ENCODE measurements at places on chromosomes 13 and 19.
A peak's percentile ranks its signal among the peaks of the same experiment; 100 is the strongest.

DNA sequence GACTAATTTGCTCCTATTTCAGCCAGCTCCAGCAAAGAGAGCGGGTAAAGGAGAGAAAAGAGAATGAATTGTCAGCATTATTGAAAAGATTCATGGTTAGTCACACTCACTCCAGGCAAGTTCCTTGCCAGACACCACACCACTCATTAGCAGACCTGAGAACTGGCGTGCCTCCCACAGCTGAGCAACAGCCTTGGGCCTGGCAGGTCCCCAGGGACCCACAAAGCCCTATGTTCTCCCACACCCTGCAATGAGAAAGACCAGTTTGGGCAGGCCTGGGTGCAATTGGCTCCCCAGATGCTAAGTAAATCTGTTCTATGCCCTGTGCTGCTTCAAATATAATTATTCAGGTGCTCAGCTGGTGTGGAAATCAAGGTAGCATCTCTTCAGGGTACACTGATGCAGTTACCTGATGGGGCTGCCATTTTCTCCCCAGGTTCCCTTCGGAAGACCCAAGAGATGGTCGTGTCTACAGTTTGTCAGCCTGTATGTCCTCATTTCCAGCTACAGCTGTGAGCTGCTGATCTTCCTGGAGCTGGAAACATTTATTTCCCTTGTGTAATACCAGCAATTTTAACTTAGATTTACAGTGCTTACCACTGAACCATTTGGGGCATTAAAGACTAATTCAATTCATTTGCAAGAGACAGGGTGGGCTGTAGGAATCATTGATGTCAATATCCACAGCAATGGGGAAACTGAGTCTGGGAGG, 405.0 kb downstream of the COG6 start:
- no peak for DNase-seq

GRCh38 chr13:50082426-50083281, 67.4 kb downstream of the KCNRG start:
- peak; percentile 77 for DNase-seq

GRCh38 chr13:113592571-113592970, 8.0 kb downstream of the TFDP1 start:
- DNase-seq = no peak

GRCh38 chr13:60012488-60012887, 151.2 kb downstream of the DIAPH3 start:
- no peak for DNase-seq

DNA sequence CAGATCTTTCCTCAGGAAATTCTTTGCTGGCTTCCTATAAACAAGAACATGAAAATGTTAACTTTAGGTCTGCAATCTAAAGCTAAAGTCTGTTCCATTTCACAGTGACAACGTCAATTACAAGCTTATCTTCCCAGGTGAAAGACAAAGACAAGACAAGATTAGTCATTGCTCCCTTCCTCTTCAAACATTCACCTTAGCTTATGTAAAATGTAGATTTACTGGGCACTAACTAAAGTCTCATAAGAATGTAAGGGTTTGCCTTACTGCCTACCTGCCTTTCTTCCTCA, 17.2 kb downstream of the TNFSF14 start:
- no peak for DNase-seq

- no peak for DNase-seq
Observed at GRCh38 chr19:55071129-55071502, 4.6 kb upstream of the EPS8L1 start.

DNA sequence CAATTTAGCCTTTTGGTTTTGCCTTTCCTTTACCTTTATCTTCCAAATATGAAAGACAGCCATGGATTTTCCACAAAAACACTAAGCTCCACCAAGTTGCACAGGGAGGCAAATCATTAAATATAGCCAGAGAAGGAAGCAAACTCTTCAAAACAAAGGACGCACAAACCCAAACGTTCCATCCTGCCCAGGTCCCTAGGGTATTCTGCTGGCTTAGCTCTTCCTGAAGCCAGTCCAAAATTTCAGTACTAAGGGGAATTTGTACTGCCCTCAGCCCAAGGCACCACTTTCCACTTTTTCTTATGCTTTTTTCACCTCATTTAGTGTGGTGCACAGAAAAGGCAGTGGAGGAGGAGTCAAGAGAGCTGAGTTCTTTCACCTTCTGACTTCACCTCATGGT, 169.9 kb downstream of the FLT1 start:
- no peak for DNase-seq

GRCh38 chr13:37163641-37164265, 58.3 kb upstream of the CSNK1A1L start:
- no peak for DNase-seq

DNA sequence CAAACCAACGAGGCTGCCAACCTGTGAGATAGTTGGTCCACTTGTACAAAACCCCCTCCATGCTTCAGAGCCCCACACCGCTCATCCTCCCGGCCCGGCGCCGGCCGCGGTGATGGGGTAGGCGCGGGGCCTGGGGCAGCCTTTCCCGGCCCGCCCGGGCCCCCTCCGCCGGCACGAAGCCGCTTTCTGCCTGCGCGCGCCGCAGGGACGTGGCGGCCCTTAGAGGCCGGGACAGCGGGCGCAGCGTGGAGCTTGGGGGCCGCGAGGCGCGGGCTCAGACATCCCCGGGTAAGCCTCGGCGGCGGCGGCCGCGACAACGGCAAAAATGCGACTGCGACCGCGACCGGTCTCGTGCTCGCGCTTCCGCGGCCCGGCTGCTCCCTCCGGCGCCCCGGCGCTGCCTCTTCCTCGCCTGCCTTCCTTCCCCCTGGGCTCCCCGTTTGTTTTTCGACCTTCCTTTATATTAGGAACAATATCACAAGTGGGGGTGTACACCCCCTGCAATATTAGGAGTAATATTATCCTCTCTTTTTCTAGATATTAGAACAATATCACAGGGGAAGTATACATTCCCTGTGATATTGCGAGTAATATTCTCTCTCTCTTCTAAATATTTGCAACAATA, 53.9 kb upstream of the CEACAM21 start:
- DNase-seq = peak; percentile 28

GRCh38 chr19:15149737-15150136, 42.5 kb downstream of the SYDE1 start:
- DNase-seq = no peak

DNA sequence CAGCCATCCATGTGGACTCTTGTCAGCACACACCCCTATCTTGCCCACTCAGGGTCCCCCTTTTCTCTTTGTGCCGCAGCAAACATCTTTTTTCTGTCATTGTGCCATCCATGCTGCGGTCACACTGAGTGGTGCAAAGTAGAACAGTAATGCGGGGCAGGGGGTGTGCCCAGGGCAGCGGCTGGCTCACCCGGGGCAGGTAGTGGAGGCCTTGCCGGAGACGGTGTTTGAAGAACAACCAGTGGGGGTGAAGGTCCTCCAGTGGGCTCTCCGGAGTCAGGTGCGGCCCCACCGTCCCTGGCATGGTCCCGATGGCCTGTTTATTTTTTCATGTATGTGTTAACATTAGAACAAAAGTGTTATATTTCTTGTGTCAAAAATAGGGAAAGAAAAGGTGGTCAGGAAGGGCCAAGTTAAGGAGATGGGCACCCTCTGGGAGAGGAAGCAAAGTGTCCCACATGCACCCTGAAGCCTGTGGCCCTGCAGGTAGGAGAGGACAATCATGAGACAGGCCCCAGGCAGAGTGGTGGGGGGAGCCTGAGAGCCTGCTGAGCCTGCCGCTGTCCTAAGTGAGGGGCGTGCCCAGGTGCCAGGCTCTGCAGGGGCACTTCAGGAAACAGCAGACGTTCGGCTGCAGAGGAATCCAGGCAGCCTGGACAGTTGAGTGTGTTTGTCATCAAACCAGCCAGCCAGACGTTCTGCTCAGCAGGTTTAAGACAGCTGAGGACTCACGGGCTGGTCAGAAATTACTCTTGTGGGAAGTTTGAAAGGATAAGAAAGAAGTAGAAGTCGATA, 12.3 kb downstream of the TSSK6 start:
- no peak for DNase-seq

- no peak for DNase-seq
Observed at GRCh38 chr13:49810567-49811526, 18.4 kb upstream of the KPNA3 start.

- DNase-seq = no peak
Observed at GRCh38 chr19:28397800-28398199, 815.2 kb downstream of the UQCRFS1 start.

- DNase-seq = no peak
Observed at GRCh38 chr13:30880856-30881155, 25.3 kb upstream of the MEDAG start.

- no peak for DNase-seq
Observed at GRCh38 chr13:55577082-55577846, 1563.5 kb upstream of the PRR20A start.

DNA sequence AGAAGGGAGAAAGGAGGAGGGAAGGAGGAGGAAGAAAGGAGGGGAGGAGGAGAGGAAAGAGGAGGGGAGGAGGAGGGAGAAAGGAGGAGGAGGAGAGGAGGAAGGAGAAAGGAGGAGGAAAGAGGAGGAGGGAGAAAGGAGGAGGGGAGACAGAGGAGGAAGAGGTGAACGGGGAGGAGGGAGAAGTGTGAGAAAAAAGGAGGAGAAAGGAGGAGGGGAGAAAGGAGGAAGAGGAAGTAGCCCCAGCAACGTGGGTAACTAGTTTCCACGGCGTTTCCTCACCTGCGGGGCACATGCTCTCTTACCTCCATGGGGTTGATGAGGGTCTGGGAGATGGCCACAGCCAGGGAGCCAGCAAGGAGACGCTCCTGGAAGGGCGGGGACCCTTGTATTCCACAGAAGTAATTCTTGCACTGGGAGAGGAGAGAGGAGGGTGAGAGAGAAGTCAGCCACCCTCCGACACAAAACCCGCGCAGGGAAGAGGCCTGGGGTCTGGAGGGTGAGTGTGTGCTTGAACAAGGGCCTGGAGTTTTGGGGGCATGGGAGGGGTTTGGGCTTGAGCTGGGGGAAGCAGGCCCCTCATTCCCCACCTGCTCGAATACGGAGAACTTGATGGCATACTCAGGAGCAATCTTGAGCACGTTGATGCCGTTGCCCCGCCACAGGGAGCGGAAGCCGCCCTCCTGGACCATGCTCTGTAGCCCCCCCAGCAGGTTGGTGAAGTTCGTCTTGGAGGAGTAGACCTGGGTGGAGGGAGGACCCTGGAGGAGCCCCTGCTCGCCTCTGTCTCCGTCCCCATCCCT, 3.9 kb downstream of the SLC25A41 start:
- no peak for DNase-seq

DNA sequence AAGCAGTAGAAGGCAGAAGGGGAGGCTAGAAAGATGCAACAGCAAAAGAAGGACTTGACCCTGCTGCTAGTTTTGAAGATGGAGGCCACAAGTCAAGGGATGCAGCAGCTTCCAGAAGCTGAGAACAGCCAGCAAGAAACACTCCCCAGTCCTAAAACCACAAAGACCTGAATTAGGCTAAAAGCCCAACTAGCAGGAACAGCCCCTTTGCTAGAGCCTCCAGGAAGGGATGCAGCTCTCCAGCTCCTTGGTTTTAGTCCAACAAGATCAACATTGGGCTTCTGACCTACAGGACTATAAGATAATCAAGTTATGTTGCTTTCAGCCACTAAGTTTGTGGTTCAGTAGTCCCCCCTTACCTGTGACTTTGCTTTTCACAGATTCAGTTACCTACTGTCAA, 10.5 kb upstream of the LATS2 start:
- no peak for DNase-seq

GRCh38 chr13:113403255-113404104, 39.5 kb upstream of the GRTP1 start:
- DNase-seq = no peak

Measured in germinal center (tissue), 1 donor.